ENCODE measurements at places on chromosomes 13 and 19.
A peak's percentile ranks its signal among the peaks of the same experiment; 100 is the strongest.

- DNase-seq, result no peak
These were observed 7.6 kb downstream of the GPR32 start for GRCh38 chr19:50777830-50778303.

DNA sequence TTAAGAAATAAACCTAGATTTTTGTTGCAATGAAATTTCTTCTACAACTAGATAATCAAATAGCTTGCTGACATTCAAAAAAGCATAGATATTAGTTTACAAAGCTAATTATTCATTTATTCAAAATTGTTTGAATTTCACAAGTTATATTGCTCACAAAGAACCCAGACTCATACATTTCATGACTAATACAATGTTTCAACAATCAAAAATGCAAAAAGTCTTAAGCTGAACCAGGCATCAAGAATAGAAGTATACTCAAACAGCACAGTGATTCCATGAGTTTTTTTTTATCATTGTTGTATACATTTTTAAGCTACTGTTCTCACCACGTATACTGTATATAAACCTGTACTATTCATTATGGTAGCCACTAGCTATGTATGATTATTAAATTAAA, 51.0 kb downstream of the DIAPH3 start:
- no peak for DNase-seq

GRCh38 chr19:16861011-16861410, 27.8 kb upstream of the F2RL3 start:
- DNase-seq, result no peak

DNA sequence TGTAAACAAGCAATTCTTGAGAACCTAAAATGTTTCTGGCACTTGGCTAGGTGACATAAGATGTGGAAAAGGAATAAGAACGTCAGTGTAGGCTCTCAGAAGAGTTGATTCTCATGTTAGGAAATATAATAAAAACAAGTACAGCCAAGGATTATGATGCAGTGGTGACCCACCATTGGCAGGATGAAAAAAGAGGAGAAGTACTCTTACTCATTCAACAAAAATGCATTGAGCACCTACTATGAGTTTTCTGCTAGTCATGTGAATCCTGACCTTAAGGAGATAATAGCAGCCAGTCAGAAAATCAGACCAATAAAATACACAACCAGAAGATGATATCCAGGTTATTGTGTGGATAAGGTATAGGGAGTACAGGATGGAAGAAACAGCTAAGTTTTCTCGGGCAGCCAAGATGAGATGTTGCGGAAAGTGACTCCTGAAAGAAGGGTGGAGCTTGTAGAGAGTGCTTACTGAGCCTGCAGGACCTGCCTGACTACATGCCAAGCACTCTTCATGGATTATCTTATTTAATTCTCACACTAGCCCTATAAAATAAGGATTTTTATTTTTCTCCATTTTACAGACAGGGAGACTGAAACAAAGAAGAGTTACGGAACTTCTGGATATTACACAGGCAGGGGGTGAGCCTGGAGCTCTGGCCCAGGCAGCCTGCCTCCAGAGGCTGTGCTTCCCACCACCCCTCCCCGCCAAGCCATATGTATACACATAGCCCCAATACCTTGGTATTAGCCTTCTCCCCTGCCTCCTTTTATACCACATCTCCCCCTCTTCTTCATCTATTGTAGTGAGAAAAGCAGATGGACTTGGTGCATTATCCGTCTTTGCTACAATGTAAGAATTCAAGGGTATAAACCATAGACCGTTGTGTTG, 58.0 kb downstream of the TGDS start:
- DNase-seq, result no peak

GRCh38 chr13:47705185-47705584, 295.9 kb downstream of the SUCLA2 start:
- DNase-seq, result no peak

DNA sequence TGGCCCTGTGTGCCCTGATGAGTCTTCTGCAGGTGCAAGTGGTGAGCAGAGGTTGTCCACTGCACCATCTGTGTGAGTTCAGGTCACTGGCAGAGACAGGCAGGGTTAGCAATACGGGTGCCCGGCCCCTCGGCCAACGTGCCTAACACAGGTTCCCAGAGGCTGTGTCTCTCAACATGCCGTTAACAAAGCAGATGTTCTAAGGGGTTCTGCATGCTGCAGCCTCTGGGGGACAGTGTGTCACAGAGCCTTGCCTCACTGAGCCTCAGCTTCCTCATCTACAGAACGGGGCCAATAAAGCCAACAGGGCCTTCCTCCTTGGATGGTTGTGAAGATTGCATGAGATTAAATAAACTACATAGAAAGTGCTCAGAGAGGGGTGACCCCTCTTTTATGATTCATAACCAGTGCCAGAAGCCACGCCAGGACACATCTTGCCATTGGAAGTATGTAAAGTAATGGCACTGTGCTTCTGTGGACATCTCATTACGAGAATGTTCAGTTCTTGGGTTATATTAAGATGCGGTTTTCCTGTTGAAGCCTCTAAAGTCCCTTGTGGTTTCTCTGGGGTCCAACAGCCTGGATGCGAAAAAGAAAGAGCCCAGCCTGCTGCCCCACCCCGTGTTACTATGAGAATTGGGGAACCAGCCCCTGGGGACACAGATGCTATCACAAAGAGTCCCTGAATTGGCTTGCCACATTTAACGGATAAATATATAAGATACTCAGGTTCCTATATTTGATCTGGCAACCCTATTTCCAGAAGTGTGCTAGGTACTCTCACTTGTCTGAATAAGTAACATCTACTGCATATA, 11.2 kb upstream of the ARHGEF18 start:
- no peak for DNase-seq

- no peak for DNase-seq
These were observed 1.2 kb upstream of the ENOX1 start for GRCh38 chr13:43787997-43788396.

GRCh38 chr13:112838038-112838841, 130.8 kb upstream of the MCF2L start:
- no peak for DNase-seq

- peak; percentile 68 for DNase-seq
These were observed at the start of gene ZNF613 for GRCh38 chr19:51926784-51927741. ZNF613 (plus strand) TSS chr19:51927472; CDS start chr19:51936221, 8,749 bp downstream.

GRCh38 chr19:57720878-57721277, 6.5 kb downstream of the ZNF671 start:
- DNase-seq, result no peak

DNA sequence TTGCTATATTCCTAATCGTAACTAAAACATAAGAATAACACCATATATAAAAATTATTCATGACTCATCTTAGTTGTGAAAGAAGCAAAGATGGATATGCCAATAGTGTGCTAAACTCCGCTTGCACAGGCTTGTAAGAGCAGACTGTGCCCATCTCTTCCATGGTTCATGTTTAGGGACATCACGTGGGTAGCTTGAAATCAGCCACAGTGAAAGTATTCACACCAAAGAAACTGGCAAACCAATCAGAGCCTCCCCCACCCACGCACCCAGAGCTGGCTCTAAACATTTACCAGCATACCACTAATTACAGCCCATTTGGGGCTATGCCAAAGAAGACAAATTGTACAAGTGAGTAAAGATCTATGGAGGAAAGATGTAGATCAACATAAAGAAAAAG, 147.5 kb downstream of the DIAPH3 start:
- no peak for DNase-seq
